ENCODE measurements at places on chromosomes 3 and 15. TPM values are rescaled to one million over a fixed set of nuclear protein-coding genes. Genes with fewer than 3 reads are reported as not detected.

DNA sequence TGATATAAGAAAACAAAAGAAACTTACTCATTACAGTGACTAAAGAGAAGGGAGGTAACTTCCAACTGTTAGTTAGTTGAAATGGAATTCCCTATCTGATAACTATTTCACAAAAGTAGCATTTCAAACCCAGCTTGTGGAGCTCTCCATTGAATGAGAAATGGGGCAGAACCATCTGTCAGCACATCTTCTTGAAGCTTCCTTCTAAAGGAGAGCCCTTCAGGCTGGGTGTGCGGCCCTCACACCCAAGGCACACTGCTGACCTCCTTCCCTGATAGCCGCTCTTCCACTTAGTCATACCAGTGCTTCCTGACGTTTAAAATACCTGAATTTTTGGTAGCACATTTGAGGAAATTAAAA is 28.1 kb upstream of the VEPH1 start:
- H3K27ac ChIP-seq, result no peak overlapping the region
- no peak overlapping the region for H3K4me3 ChIP-seq
- DNase-seq, result no peak
- H3K4me1 ChIP-seq, result no peaks in the 10 kb centered on the region

DNA sequence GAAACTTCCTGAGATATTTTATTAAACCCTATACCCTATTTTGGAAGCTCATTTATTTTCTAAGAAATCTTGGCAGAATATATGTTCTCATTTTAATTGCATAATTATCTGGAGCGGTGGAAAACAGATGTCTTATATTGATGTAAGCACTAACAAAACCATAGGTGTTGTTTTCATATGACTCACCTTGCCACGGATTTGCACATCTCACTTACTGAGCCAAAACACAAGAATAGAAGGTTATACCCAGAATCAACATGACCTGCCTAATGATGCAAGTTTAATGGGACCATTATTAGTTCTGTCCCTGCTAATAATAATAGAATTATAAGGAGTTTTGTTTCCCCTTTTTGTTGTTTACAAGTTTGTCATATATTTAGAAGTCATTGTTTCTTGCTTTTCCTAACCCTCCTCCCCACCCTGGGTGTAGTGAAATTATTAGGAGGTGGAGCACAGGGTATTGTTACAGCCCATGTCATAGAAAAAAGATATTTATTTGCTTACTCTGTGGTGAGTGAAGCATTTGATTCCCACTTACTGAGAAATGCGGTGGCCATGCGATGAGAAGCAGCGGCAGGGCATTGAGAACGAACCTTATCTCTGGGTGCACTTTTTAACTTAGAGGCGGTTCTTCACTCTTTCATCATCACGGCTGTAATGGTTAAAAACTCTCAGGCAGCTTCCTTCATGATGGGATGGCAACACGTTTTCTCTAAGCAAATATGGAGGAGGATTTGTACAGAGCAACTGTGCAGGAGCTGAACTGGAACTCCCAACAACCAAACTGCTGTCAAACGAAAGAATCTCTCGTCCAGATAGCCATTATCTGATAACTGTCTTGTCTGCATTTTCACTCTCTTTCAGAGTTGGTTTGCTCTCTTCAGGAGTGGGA is 521 bp downstream of the IL5RA start:
- no peak overlapping the region for H3K4me3 ChIP-seq
- H3K36me3 ChIP-seq, result no peaks in the 10 kb centered on the region
- no peaks in the 10 kb centered on the region for H3K27me3 ChIP-seq
- no peak overlapping the region for H3K27ac ChIP-seq
- H3K4me1 ChIP-seq, result no peaks in the 10 kb centered on the region
- DNase-seq, result no peak

The GUCA1C gene
- total RNA-seq, result not detected

- H3K4me3 ChIP-seq, result no peak overlapping the region
- no peaks in the 10 kb centered on the region for H3K27me3 ChIP-seq
- DNase-seq, result no peak
- H3K27ac ChIP-seq, result no peak overlapping the region
Measured at GRCh38 chr3:151283387-151283786, 5.0 kb upstream of the P2RY14 start.

DNA sequence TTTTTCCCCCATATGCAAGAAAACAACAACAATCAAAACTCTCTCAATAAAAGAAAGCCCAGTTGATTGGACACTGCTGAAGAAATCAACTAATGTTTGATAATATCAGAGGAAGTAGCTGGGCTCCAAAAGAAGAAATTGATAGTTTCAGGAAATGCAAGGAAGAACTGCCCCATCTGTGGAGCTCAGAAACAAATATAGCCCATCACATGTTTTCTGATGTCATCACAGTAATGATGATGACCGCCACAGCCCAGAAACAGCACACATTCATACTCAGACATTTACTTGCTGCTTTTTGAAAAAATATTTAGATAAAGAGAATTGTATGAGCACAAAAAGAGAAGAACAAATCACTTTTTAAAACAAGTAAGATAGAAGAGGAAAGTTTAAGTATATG is 67.6 kb downstream of the GOLIM4 start:
- no peak overlapping the region for H3K27ac ChIP-seq
- no peaks in the 10 kb centered on the region for H3K4me1 ChIP-seq
- no peaks in the 10 kb centered on the region for H3K27me3 ChIP-seq
- no peak overlapping the region for H3K4me3 ChIP-seq
- H3K36me3 ChIP-seq, result peaks cover 55% of the 10 kb centered on the region

- peaks cover 18% of the 10 kb centered on the region for H3K4me1 ChIP-seq
- no peak for DNase-seq
- H3K36me3 ChIP-seq, result no peaks in the 10 kb centered on the region
- no peak overlapping the region for H3K4me3 ChIP-seq
- H3K27ac ChIP-seq, result no peak overlapping the region
Measured at GRCh38 chr3:141371882-141372281, 3.6 kb downstream of the ZBTB38 start.

DNA sequence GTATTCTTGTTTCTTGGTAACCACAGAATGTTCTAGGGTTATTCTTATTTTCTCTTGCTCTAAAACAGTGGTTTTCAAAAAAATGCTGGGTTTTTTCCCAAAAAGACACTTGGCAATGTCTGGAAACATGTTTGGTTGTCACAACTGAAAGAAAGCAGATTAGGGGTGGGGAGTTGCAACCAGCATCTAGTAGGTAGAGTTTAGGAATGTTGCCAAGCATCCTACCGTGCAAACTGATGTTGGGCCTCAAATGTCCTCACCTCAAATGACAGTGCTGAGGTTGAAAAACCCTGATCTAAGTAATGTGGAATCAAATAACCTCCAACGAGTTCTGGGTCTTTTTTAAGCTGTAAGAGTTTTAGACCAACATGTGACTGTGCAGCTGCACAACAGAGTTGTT is 270.5 kb upstream of the STT3B start:
- no peaks in the 10 kb centered on the region for H3K27me3 ChIP-seq
- H3K27ac ChIP-seq, result no peak overlapping the region
- H3K4me3 ChIP-seq, result no peak overlapping the region
- no peak for DNase-seq
- H3K36me3 ChIP-seq, result no peaks in the 10 kb centered on the region

The ADAMTS9 gene
- 0.46 TPM for total RNA-seq

The HGD gene
- not detected for total RNA-seq

The AAGAB gene
- 41.9 TPM for total RNA-seq
